ENCODE measurements at places on chromosomes 6 and 20.

DNA sequence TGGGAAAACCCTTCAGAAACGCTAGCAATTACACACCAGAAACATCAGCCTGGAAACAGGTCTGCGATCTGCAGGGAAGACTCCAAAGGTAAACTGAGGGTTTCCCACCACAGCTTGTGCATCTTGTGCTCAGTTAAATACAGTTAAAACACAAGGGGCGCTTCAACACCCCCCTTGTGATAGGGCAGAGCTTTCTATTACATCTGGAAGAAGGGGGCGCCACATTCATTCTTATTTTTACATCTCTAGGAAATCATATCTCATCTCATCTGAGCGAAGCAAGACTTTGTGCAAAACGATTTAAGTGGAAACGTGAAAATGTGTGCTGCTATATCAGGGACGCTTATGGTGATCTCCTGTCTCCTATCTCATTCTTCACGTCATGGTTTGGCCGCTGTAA lies 58.5 kb downstream of the PRND start:
- no peak for DNase-seq

GRCh38 chr6:15744818-15745402 lies 82.1 kb upstream of the DTNBP1 start:
- DNase-seq = no peak

DNA sequence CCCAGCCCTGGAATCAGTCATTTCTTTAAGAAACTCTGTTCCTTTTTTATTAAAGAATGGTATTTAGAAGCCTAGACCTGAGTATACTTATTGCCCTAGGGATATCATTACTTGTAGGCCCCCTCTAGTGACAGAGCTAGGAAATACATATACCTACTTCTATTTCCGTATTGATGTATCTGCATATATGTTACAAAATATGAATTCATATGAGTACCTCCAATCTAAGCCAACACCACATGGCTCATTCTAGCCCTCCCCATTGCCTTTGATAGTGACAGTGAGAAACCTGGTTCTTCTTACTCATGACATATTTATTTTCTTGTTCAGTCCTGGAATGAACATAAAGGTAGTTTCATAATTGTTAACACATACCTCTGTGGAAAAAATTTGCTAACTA lies 137.2 kb downstream of the FARS2 start:
- no peak for DNase-seq

- DNase-seq = peak; percentile 54
Observed at GRCh38 chr20:37192137-37192854, 12.9 kb upstream of the MROH8 start.

- DNase-seq = no peak
Observed at GRCh38 chr6:154814063-154814462, 80.8 kb downstream of the SCAF8 start.

GRCh38 chr20:58006346-58007316 lies 221.8 kb downstream of the ANKRD60 start:
- no peak for DNase-seq

GRCh38 chr20:58792426-58792825 lies 58.3 kb downstream of the GNAS-AS1 start:
- no peak for DNase-seq

DNA sequence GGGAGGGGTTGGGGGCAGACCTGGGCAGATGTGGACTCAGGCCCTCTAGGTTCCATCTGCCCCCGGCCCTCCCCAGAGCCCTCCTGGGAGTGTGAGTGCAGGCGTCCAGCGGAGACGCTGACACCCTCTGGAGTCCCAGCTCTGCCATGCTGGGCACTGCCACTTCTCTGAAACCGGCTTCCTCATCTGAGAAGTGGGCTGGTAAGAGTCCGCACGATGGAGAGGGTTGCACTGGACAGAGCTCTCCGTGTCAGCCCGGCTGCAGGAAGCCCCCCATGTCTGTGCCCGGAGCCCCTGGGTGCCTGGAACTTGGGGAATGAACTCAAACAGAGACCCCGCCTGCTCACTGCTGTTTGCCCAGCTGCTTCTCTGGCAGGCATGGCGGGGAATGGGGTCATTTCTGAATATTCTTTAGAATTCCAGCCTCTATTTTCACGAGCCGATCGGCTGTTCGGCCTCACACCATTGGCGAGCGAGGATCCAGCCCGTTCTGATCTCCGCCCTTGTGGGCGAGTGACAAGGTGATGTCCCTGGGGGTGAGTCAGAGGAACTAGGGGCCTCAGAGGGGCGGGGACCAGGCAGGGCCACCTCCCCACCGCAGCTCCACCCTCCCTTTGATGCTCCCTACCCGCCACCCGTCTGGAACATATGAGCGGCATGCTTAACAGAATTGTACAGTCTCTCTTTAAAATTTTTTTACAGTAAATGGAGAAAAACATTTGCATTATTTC lies 47.8 kb upstream of the GATA5 start:
- no peak for DNase-seq

DNA sequence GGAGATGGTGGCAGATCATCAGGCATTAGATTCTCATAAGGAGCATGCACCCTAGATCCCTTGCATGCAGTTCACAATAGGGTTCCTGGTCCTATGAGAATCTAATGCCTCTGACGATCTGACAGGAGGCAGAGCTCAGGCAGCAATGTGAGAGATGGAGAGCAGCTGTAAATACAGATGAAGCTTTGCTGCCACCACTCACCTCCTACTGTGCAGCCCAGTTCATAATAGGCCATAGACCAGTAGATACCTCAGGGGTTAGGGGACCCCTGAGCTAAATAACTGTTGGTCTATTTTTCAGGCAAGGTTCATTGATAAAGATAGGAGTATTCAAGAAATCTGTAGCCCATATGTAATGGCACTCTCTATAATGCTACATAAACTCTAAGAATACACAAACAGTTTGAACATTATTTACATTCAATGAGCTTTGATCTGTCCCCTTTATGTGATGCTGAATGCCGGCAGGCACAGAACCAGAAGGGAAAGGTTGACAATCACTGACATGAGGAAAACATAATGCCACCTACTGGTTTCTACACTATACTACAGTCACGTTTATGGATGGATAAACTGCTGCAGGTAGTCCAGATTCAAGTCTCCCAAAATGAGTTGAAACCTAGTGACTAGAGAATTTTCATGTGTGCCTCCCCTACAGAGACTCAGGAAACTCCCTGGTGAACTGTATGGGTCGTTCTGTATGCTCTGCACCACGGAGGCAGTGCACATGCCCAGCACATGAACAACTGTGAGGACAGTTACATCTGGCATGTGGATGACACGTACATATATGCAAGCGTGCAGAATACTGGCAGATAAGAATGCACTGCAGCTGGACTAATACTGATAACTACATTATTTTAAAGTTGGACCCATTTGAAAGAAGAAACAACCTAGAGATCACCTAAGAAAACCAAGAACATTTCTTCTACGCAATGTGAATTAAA lies 72.0 kb downstream of the DST start:
- DNase-seq = no peak

GRCh38 chr6:122760330-122760729 lies 19.2 kb upstream of the FABP7 start:
- DNase-seq = no peak

DNA sequence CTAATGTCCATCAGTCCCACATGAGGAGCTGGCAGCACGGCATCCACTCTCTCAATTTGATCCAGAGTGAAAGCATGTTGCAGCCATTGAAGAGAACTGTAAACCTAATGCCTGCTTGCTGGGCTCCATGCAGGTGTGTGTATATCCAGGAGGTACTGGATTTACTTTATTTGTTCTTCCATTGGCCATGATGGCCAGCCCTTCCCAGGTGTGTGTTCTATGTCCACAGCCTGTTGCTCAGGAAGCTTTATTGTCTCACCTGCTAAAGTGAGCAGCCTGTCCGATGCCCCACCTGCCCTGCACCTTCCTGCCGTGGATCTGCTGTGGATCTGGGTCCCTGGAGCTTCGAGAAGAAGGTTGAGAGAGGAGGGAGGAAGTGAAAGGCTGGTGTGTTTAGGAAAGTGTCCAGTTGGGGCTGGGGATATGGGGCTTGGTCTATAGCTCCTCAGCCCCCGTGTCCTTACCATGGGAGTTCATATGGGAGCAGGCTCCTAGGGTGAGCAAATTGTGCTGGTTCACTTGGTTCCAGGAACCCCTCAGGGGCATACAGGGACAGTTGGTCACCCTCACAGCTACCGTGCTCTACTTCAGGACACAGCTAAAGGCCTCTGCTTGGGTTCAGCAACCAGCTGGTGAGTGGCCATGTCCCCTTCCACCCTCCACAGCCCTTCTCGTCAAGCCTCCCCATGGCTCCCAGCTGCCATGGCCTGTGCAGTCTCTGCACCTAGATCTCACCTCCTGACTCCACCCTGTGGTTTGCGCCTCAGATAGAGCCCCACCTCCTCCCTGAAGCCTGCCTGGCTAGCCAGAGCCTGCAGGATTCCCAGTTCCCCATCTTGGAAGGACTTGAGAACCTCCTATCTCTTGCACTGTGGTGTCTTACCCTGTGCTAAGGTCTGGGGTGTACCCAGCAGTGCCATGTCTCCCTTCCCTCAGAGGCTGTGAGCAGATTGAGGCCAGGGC lies 12.7 kb downstream of the TREML2 start:
- no peak for DNase-seq

- DNase-seq = no peak
Observed at GRCh38 chr20:48052475-48052835, 267.2 kb upstream of the SULF2 start.

- no peak for DNase-seq
Observed at GRCh38 chr6:41691426-41692079, 43.9 kb downstream of the TFEB start.

- no peak for DNase-seq
Observed at GRCh38 chr6:144673807-144674206, 388.7 kb downstream of the UTRN start.

DNA sequence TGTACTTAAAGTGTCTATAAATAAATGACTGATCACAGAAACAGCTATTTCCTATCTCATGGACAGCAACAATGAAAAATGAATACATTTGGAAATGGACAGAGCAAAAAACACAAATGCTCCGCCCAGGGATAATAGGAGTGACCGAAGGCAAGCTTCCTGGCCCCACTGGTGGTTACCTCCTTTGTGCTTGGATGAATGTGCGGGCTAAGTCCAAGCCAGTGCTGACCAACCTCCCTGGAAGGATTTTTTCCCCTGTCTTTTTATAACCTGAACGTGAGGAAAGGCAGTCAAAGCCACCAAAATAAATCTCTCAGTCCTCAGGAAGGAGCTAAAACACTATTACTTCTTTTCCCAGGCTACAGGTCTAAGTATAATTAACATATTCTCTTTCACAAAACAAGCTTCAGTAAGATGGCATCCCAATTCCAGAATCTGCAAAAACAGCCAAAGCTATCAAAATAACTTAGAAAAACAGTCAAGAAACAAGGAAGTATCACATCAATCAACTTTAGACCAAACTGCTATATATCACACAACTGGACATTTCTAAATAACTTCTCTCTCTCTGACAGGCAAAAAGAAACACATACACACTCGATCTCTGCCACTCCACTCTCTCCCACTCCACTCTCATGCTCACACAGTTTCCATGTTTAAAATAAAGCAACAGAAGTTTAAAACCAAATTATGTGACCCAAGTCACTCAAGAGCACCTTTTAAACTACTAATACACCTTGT lies 10.0 kb downstream of the KIF16B start:
- DNase-seq = no peak

GRCh38 chr6:43926634-43927531 lies 156.9 kb downstream of the VEGFA start:
- no peak for DNase-seq

DNA sequence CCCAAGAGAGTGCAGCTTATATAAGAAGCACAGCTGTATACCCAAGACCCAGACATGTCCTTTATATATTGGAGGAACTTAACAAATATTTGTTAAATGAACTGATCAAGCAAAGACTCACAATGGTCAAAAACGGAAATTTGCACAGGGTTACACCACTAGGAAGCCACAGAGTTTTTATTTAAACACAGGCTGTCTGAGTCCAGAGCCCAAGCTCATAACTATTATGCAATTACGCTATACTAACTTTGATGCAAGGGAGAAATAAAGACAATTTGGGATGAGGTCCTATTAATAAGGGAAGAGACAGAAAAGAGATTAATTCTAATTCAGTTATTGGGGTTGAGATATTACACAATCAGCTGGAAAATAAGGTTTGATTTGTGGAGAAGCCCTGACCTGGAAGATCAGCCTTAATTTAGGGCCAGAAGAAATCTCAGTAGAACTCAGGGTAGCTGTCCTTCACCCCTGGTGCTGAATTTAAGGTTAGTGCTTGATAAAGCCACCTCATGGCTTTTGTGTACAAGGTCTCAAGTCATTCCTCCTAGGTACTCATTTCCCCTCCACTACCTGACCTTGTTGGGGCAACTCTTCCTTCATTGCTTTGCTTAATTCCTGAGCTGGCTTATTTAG lies 10.5 kb upstream of the ZNF334 start:
- DNase-seq = no peak

- no peak for DNase-seq
Observed at GRCh38 chr6:18240230-18240629, 24.1 kb downstream of the DEK start.

GRCh38 chr6:4870821-4871494 lies 94.8 kb downstream of the CDYL start:
- no peak for DNase-seq

DNA sequence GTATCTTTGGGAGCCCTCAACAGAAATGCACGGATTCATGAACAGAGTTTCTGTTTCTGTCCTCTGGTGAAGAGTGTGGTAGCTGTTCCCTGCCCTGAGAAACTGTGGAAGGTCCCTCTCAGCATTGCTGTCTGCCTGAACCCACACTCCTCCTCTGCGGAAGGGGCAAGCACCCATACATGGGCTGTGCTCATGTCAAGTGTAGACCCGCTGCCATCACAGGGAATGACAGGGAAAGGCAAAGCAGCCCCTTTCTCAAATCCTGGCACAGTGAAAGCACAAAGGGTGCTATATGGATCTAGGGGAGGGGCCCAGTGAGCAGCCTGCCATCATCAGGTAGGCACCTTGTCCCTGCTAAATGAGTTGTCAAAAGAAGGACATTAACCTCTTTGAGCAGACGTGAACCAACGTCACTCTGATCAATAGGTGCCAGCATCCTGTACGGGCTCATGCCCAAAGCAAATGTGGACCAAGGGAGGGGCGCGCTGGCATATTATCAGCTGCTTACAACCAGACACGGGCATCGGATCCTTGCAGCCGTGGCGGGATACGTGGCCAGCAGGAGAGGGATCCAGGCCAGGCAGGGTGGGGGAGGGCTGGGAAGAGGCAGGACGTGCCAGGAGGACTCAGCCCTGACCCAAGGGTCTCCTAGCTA lies 231.2 kb upstream of the PMEPA1 start:
- DNase-seq = no peak

GRCh38 chr6:8080362-8081151 lies 16.4 kb upstream of the BLOC1S5 start:
- no peak for DNase-seq

- DNase-seq = no peak
Observed at GRCh38 chr6:32855467-32856174, 1.6 kb downstream of the PSMB9 start.

DNA sequence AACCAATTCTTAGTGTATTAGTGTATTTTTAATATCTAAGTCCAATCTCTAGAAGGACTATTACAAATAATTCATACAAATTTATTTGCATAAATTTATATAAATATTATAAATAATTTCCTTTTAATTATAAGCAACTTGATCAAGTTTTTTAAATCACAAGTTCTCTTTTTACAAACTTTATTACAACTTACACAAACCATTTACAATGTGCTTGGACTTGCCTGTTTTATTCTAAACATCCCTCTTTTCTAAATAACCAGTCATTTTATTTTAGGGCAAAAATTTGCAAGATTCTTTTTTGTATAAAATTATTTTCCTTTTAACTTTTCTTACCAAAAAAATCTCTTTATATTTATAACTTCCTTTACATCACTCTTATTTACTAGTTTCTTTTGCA lies 83.5 kb upstream of the SYNCRIP start:
- no peak for DNase-seq

All from bone marrow (tissue), 2 donors.